ENCODE measurements at places on chromosomes 12 and 14. TPM values are rescaled to one million over a fixed set of nuclear protein-coding genes. Genes with fewer than 3 reads are reported as not detected.

- no peak for DNase-seq
Observed at GRCh38 chr12:104242546-104243206, 27.1 kb downstream of the TXNRD1 start.

- no peak for DNase-seq
Observed at GRCh38 chr14:99431986-99432385, 48.7 kb downstream of the SETD3 start.

STXBP6 gene
- total RNA-seq: 1.2 TPM

DNA sequence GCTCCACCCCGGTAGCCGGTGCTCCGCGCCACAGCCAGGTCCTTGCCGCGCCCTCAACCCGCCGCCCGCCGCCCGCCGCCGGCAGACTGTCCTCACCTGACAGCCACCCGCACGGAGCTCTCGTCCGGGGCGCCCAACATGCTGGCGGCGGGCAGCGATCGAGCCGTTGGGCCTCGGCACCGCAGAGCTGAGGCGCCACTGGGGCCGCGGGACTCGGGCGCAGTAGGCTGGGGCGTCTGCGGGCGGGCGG, 164 bp downstream of the KIF21A start:
- DNase-seq: no peak

DNA sequence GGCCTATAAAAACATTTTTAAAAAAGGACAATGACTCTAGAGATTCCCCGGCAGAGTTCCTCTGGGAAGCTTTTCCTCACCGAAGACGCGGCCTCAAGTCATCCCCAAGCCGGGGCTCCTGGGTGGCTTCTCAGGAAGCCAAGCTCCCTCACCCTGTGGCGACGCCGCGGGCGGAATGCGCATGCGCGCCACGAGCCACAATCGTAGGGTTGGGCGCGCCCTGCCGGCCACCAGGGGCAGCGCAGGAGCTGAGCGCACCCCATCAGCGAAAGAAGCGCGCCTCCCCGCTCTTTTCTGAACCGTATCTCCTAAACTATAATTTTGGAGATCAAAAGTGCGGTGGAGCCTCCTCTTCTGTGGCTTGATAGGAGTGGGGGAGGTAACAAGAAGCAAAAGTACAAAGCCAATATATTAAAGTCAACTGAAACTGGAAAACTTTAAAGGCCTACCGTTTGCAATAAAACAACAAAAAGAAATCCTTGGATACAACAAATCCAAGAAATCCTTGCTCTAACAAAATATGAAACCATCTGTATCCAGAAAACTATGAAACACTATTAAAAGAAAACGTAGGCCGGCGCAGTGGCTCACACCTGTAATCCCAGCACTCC, 17.4 kb upstream of the CHFR start:
- DNase-seq: peak; percentile 96

DNA sequence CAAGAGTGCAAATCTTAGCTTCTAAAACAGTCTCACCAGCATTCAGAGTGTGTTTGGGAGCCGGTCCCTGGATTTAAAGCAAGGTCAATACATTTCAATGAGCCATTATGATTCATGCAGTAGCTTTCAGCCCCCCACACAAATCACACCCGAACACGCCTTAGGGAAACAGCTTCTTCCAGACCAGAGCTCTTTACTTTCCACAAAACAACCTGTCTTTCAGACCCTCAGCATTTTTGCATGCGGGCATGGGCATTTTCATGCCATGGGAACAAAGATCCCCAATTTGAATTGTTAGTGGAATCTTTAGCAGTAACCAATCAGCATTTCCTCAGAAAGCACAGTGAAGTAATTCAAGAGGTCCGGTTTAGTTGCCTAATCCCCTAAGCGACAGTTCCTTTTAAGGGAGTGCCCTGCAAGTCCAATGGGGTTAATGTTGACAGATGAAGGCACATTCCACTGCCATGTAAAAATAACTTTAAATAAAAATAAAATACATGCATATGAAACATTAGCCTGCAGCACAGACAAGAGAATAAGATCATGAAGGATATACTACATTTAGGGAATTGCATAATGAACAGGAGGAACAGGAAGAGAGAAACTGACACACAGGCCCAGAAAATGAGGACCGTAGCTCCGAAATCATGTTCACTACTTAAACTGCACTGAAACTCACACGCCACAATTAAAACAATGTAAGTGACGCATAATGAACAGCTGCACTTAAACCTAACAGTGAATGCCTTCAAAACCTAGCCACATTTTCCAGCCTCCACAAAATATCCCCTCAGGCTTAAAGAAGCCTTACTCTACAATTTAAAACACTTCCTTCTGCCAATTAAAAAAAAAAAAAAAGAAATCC, 4.0 kb downstream of the VPS37B start:
- DNase-seq: peak; percentile 77

DNA sequence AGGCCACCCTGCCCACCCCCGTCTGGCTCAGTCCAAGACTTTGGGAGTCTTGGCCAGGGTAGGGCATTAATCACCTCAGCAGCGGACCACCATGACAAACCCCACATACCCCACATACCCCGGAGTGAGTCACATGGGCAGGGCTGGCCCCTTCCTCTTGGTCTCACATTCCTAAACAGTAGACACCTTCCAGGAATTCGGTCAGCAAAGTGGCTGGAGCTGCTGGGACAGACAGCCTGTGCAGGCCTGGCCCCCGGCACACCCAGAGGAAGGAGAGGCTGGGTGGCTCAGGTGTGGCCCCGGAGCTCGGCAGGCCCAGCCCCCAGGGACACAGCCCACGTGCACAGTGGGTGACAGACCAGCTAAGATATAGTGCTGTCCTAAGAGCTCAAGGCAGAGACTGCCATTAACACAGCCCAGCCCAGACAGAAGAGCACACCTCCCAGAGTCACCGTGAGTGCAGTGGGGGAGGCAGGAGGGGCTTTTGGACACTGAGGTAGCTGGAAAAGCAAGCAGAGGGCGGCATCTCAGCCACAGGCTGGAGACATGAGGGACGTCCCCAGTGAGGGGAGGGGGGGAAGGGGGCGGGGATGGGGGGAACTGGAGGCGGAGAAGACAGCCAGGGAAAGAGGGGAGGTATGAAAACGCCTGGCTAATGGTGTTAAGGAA, 24.0 kb downstream of the CCDC85C start:
- DNase-seq: peak; percentile 93

DNA sequence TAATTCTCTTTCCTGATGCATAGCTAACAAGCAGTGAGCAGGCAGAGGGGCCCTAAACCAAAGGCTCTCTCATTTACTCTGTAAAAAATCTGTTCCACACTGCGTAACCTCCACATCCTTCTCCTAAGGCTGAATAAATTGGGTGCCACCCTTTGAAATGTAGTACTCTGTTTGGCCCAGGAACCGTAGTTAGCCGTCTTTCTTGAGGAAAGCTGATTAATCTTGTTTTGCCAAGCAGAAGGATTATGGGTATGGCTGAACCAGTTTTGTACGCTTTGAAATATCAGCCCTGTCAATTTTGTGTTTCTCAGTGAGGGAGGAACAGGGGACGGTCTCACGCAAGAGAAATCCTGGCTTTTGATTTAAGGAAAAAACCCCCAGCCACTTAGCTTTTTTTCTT, 19.7 kb downstream of the EML1 start:
- DNase-seq: no peak

DNA sequence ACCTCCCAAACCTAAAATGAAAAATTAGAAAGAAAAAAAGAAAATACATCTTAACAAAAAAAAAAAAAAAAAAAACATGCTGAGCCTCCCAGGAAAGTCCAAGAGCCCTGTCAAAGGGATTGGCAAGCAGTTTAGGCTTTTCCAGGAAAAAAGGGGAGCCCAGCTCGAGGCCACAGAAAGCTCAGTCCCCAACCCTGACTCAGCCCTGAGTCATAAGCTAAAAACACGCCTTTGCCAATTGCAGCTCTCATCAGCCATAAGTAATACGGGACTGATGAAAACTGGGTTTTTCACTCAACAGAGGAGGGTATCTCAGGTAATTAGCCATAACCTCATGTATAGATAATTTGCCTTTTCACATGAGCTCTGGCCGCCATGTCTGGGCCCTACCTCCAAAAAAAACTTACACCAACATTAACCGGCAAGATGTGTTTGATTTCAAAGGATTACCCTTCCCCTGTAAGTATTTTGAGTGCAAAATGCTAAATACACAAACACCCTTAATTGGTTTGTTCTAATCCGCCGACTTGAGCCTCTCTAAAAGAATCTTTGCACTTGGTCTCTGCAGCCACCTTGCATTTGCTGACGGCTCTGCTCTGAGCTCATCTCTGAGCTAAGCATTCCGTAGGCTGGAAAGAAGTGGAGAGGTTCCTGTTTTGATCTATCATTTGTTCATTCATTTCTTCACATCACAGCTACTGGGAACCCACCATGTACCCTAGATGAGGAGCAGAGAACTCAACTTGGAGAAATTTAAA, 319.2 kb downstream of the BCL11B start:
- no peak for DNase-seq

DNA sequence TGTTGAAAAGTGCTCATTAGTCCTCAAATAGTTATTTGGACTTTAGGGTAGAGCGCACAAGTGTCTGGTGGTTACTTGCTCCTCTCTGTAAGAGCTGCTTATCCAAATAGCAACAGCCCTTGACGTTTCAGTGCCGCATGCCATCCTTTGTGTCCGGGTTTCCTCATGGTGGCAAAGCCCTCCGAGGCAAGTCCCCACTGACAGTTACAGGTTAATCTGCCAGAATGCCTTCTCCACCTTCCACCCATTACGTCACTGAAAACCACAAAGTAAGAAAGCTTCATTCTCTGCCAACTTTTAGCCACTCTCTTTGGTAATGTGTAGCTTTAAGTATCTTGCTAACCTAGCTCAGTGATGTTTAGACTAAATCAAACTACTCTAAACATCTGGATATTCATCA, 78.6 kb downstream of the POLR3B start:
- no peak for DNase-seq

DNA sequence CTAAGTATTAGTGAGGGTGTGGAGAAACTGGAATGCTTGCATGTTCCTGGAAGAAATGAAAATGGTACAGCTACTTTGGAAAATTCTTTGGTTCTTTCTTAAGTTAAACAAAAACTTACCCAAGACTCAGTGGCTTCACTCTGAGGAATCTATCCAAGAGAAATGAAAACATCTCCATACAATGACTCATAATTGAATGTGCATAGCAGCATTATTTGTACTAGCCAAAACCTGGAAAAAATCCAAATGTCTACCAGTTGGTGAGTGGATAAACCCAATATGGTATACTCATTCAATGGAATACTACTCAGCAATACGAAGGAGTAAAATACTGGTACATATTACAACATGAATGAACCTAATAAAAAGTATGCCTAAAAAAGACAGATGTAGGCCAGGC, 18.0 kb upstream of the CRACR2A start:
- no peak for DNase-seq

- no peak for DNase-seq
Observed at GRCh38 chr14:47660158-47660557, 15.2 kb downstream of the MDGA2 start.

PLCZ1 gene
- not detected for total RNA-seq

DNA sequence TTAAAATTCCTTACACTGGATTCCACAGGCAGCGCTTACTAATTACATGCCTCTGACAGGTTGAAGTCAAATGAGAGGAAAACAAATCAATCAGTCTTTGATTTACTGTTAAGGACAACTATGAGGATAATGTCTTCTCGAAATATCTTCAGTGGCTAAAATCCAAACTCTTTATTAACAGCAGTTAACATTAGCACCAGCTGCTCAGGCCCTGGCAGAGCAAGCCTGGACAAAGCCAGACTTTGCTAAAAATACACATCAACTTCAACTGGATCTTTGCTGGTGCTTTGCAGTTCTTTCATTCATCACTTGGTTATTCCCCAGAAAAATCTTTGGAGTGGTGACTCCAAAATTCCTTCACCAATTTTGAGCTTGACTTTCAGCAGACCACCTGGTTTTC, 98.7 kb downstream of the HECTD4 start:
- DNase-seq: no peak

DNA sequence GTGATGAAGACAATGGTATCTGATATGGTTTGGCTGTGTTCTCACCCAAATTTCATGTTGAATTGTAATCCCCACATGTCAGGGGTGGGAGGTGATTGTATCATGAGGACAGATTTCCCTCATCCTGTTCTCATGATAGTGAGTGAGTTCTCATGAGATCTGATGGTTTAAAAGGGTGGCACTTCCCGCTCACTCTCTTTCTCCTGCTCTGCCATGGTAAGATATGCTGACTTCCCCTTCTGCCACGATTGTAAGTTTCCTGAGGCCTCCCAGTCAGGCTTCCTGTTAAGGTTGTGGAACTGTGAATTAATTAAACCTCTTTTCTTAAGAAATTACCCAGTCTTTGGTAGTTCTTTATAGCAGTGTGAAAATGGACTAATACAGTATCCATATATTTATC, 25.6 kb upstream of the PTHLH start:
- no peak for DNase-seq

MCRS1 gene
- total RNA-seq: 113 TPM

SCARB1 gene
- 44.9 TPM for total RNA-seq

KLHDC1 gene
- total RNA-seq: 0.07 TPM

DNA sequence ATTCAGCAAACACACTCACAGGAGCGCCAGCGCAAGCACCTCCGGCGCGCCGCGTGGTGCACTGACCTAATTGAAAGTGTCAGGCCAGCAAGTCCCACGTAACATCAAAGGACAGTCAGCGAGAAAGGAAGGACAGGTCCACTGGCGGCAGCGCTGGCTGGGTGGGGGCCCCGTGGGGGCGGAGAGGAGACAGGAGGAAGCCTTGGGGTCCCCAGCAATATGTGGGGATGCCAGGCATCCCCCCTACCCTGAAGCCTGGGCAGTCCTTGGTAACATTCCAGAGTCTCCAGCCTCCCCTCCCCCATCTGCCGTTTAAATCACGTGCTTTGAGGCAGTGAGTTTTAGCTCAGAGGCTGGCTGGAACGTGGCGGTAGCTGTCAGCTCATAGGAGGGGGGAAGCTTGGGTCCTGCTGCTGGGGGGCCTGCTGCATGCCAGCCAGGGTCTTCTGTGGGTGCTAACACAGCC, 159.2 kb downstream of the CALM1 start:
- peak; percentile 92 for DNase-seq

DNA sequence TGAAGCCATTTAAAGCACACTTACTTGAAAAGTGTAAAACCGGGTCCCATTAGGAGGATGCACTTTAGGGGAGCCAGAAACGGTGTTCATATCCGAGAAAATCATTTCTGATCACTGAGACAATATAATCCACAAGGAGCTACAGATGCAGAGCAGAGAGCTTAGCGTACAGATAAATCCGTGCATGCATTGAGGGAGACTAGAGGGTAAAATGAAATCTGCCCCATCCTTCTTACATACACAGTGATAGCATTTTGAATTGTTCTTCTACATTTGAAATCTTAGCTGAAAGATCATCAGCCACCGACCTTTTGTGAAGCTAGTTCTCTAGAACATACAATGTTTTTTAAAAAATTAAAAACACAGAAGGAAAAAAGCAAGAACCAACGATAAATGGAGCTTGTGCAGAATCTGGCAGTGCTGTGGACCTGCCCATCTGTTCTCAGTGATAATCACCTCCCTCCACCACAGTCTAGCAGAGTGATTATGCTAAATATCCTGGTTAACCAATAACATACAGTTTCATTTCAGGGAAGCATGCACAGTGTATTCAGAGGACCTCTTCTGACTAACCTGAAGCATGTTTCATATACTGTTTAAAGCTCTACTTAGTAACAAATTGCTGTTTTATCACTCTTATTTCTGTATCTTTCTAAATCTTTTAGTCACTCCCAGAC, 161.1 kb downstream of the PPFIA2 start:
- no peak for DNase-seq
